ENCODE measurements at places on chromosomes 3 and 15.

- no peak for DNase-seq
Measured at GRCh38 chr15:52464040-52464439, 64.6 kb downstream of the MYO5A start.

DNA sequence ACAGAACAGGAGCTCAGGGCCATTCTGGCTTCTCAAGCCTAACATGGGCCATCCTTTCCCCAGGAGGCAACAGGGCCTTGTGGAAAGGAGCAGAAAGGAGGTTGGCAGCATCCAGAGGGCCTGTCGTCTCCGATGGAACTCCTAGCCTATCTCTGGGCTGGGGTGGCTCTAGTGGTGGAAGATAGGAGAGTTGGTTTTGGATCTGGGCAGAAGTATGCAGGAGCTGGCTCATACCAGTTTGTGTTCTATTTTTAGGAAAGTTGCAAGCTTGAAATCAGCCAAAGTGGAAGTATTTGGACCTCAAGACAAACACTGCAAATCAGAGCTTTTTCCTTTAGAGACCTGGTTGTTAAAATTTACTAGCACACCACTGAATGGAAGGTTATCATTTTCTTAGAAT, 35.4 kb upstream of the XCR1 start:
- no peak for DNase-seq

- DNase-seq, result no peak
Measured at GRCh38 chr3:113270068-113270467, 58.7 kb downstream of the BOC start.

GRCh38 chr3:124628863-124629262, 101.4 kb upstream of the UMPS start:
- DNase-seq, result no peak

DNA sequence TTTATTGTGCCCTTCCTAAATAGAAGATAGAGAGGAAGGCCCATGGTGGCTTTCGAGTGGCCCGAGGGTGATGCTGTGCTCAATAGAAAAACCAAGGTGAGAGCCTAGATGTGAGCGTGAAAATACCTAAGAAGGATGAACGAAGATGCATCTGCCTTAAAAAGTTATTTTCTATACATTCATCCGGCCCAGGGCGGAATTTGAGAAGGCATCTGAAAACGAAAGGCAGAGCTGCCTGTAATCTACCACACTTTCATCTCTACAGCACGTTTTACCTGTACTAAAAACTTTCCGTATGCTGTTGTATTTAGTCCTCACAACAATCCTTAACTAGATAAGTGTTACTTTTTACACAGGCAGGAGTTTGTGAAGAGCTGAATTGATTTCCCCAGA, 1.4 kb downstream of the DUT start:
- DNase-seq, result no peak

All from SW480 (cell line).